ENCODE measurements at places on chromosomes 6 and 20.

DNA sequence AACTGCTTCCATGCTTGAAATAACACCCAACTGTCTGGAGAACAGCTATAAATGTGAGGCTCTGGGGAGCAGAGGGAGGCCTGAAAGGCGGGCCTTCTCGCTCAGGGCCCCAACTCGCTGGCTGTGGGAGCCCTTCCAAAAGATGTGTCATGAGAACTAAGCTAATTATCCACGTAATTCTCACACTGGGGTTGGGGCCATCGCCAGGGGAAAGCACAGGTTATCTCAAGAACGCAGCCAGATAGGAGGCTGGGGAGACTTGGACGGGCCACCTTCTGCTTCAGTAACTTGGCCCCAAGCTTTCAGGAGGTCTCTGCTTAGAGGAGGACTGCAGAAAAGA lies 1.6 kb downstream of the PXDC1 start:
- no peak for DNase-seq

GRCh38 chr6:29826271-29826670 lies 1.4 kb upstream of the HLA-G start:
- no peak for DNase-seq

DNA sequence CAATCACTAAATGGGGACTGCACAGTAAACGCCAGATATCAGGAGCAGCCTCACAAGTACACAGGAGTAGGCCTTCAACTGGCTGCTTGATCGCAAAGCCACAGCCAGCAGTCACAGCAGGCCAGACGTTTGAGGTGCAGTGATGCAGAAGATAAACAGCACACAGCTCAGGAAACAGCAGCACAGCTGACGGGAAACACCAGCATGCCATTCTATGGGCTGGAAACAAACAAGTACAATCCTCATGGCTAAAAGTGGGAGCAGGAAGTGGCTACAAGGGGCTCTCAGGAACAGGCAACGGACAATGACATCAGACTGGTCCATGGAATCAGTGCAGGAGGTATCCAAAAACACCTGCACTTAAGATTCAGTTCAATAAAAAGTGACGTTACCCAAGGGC lies 111.0 kb downstream of the DTNBP1 start:
- no peak for DNase-seq

GRCh38 chr6:34518669-34519365 lies 37.3 kb downstream of the SPDEF start:
- no peak for DNase-seq

DNA sequence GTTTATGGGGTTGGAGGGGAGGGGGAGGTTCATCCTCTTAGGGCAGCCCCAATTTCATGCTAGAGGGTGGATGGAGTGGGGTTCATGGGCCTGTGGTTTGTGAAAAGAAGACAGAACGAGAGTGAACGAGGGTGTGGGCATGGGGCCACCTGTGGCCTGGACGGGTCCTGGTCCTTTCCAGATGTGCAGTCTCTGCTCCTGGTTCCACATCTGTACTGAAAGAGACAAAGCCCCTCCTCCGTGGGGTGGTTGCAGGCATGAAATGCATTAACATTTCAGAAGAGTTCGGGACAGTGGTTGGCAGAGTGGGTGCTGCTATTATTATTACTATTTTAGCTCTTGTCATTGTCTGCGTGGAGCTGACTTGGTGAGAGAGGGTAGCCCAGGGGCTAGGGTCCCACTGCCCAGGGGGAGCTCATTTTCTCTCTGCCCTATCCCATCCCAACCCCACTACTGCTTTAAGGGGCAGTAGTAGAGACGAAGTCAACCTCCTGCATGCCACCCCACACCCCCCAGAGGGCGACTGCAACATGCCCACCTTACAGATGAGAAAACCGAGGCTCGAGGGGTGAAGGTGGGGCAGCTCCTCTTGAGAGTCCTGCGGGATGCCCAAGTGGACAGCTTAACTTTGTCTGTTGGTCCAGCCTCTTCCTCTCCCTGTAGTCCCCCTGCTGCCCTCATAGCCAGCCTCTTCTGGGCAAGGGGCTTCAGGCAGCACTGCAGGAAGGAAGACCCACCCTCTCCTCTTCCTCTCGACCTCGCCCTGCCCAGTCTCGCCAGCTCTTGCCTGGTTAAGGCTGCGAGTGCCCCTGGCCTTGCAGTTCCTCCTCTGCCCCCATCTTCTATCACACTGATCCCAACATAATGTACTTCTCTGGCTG lies 8.4 kb downstream of the BPIFB2 start:
- no peak for DNase-seq

- no peak for DNase-seq
Measured at GRCh38 chr6:154080461-154081189, 41.6 kb downstream of the OPRM1 start.

- no peak for DNase-seq
Measured at GRCh38 chr6:73866305-73866704, 170.3 kb downstream of the CD109 start.

- no peak for DNase-seq
Measured at GRCh38 chr6:25066593-25066992, 130.8 kb upstream of the RIPOR2 start.

- no peak for DNase-seq
Measured at GRCh38 chr6:43843097-43843645, 73.2 kb downstream of the VEGFA start.

DNA sequence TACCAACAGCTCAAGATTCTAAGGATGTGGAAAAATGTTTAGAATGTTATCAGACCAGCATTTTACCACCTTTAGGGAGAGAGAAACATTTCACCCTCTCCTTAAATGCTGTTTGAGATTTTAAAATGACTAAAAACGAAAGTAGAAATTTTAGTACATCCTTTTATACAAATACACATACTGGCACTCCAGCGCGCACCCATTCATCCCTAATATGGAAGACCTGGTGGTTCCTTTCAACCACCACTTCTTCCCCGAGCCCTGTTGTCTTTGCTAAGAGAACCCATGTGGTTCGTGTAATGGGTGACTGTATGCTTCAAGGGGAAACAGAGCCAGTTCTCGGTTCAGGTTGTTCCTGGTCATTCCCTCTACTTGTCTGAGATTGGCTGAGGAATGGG lies 21.3 kb downstream of the SPATA2 start:
- peak; percentile 44 for DNase-seq

DNA sequence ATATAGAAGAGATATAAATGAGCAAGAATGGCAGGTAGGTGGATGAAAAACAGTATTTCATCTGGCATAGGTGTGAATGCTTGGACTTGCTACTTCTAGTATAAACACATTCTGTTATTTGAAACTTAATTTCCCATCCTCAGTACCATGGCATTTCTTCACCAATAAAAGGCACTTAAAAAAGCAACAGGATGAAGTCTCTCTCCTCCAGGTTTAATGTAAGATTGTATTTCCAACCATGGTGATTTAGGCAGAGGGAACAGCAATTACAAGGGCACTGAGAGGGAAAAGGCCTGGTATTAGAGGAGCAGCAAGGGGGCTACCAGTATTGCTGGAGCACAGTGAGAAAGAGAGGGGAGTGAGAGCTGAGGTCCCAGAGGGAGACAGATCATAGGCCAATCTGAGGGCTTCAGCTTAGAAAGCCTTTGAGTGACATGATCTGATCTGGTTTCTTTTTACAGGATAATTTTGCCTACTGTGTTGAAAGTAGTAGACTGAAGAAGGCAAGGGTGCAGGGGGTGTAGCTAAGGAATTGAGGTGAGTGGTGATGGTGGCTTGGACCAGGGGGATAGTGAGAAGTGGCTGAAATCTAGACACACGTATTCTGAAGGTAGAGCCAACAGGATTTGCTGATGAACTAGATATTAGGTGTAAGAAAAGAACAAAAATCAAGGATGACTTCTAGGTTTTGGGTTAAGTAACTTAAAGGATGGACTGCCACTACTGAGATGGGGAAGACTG lies 67.8 kb upstream of the SMIM29 start:
- no peak for DNase-seq

- DNase-seq = no peak
Measured at GRCh38 chr6:158020272-158020711, 38.6 kb downstream of the SYNJ2 start.

GRCh38 chr6:166957087-166957804 lies 896 bp upstream of the RNASET2 start:
- peak; percentile 57 for DNase-seq

DNA sequence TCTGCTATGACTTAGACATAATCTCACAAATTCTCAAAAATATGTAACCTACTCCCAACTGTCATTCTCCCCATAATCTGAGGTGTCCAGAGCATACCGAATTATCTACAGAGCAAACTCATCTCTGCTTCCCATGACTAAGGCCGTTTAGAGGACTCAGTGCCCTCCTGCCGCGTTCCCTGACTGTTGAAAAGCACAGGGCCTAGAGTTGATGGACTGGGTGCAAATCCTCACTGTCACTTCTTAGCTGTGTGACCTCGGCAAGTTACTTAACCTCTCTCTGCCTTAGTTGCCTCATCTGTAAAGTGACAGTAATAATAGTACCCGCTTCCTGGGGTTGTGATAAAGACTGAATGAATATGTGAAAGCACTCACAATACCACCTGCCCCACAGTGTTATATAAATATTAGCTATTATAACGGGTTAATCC lies 4.7 kb upstream of the TUBB2A start:
- DNase-seq = no peak

GRCh38 chr6:115969930-115970273 lies 90.8 kb downstream of the FRK start:
- no peak for DNase-seq

- peak; percentile 79 for DNase-seq
Measured at GRCh38 chr6:26576929-26577719, 19.6 kb upstream of the ABT1 start.

- DNase-seq = no peak
Measured at GRCh38 chr6:22042706-22043105, 254.1 kb downstream of the PRL start.

DNA sequence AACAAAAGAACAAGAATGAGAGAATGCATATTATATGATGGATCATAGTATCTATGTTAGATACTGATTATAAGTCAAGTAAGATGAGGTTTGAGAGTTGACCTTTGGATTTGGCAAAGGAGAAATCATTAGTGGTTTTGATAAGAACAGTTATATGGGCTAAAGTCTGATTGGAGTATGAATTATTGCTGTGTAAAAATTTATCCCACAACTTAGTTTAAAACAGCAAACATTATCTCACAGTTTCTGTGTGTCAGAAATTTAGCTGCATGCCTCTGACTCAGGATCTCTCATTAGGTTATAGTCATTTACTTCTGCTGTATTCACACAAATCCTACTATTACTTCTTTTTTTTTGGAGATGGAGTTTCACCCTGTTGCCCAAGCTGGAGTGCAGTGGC lies 56.7 kb downstream of the FAM135A start:
- DNase-seq = no peak

DNA sequence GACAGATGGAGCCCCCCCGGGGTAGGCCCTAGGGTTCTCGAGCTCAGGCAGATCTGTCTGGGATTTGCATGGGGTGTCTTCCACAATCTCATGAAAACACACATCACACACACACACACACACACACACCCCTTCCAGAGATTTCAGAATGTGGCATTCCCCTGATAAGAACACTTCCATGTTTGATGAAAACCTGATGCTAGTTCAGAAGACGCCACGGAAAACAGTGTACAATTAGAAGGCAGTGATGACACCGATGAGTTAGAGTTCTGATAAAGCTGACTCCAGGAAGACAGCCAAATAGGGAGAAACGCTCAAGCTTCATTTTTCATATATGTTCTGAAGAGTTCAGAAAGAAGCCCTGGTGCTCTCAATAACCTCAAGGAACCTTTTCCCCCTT lies 438.7 kb upstream of the JARID2 start:
- DNase-seq = no peak

DNA sequence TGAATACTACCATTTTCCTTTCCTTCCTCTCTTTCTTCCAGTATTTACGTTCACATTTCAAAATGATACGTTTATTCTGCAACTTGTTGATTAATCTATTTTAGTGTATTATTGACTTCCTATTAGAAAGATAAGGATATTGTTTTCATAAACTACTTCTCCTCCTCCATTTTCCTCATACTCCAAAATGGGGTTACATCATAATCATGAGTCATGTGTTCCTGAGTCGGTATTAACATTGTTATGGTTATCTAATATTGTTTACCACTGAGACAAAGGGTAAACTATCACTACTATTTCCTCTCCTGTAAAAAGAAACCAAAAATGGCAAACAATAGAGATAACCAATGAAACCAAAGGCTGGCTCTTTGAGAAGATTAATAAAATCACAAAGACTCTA lies 126.5 kb upstream of the CDYL start:
- no peak for DNase-seq

DNA sequence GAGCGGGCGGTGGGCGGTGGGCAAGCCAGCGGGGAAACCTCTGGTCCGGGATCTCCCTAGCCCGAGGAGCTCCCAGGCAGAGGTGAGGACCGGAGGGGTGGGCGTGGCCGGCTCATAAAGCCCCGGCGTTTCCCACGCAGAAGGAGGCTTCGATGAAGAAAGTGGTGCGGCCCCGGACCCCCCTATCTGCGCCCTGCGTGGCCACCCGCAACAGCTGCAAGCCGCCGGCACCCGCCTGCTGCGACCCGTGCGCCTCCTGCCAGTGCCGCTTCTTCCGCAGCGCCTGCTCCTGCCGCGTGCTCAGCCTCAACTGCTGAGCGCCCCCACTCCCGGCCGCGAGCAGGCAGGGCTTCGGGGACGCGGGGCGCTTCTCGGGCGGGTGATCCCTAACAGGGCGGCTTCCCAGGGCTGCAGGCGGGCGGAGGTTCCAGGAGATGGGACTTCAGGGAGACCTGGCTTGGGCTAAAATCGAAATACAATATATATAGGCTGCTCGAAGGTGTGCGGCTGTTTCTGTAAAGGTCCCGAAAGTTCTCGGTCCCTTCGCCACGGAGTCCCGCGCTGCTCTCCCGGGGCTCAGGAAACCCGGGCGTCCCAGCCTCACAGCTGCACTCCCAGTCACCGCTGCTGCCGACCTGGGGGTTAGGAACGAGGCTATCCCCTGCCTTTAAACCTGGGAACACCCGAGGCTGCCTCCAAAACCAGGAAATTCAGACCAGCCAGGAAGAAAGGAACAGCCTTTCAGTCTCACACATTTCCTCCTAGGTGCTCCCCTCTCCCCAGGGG lies 27.8 kb downstream of the ASIP start:
- DNase-seq = peak; percentile 28

- DNase-seq = no peak
Measured at GRCh38 chr20:22582964-22583772, 1.2 kb downstream of the FOXA2 start.

- no peak for DNase-seq
Measured at GRCh38 chr6:30349421-30350177, 4.6 kb downstream of the RPP21 start.

GRCh38 chr6:79427721-79428120 lies 109.5 kb downstream of the LCA5 start:
- no peak for DNase-seq

- DNase-seq = no peak
Measured at GRCh38 chr20:35187584-35188190, 15.8 kb downstream of the PROCR start.

GRCh38 chr20:18431206-18431605 lies 35.6 kb downstream of the DZANK1 start:
- no peak for DNase-seq

- DNase-seq = no peak
Measured at GRCh38 chr6:116060572-116061283, at the start of gene FRK. Gene FRK, minus strand, starts transcription at chr6:116060891. Its CDS starts 580 bp downstream, at chr6:116060311.
